ENCODE measurements at places on chromosomes 6 and 20.

- DNase-seq, result no peak
These were observed 907 bp upstream of the HLA-B start for GRCh38 chr6:31357886-31358285.

DNA sequence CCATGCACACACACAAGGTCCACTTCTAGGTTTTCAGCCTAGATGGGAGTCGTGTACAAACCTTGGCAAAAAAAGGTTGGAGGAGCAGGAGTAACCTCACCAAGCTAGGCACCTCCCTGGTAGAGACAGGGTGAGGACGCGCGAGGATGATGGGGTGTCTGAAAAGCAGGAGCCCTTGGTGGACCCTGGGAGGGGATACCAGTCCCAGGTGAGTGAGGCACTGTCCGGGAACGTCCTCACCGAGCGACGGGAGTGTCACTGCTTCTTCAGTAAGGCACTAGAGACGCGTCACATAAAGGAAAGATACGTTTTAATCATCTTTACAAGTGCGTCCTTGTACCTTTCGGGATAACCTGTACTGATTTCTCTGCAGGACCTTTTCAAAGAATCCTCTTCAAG is 29.4 kb upstream of the ZBP1 start:
- no peak for DNase-seq

- DNase-seq, result no peak
These were observed 106.6 kb downstream of the DLL1 start for GRCh38 chr6:170184316-170184715.

DNA sequence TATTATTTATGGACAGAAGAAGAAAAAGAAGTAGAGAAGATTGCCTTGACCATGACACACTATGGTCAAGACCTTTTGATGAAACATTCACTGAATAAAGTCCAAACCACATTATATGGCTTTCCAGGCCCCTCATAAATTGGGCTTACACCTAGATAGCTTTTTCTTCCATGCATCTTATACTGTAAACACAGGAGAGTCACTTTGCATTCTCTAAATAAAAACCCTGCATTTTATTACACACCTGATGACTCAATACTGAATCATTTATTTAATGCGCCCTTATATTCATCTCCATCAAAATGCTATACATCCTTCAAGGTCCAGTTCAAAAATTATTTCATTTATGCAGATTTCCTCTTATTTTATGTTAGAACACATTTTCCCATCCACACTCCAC is 78.0 kb downstream of the COL21A1 start:
- no peak for DNase-seq

GRCh38 chr6:34672657-34673043 is 23.9 kb downstream of the ILRUN start:
- no peak for DNase-seq

- DNase-seq, result no peak
These were observed 118.7 kb downstream of the TOX2 start for GRCh38 chr20:44033344-44033743.

- no peak for DNase-seq
These were observed 138.4 kb upstream of the SPACA1 start for GRCh38 chr6:87908978-87909811.

GRCh38 chr6:153942361-153942760 is 96.7 kb upstream of the OPRM1 start:
- DNase-seq, result no peak

GRCh38 chr6:87731818-87732661 is 30.0 kb upstream of the AKIRIN2 start:
- peak; percentile 21 for DNase-seq

DNA sequence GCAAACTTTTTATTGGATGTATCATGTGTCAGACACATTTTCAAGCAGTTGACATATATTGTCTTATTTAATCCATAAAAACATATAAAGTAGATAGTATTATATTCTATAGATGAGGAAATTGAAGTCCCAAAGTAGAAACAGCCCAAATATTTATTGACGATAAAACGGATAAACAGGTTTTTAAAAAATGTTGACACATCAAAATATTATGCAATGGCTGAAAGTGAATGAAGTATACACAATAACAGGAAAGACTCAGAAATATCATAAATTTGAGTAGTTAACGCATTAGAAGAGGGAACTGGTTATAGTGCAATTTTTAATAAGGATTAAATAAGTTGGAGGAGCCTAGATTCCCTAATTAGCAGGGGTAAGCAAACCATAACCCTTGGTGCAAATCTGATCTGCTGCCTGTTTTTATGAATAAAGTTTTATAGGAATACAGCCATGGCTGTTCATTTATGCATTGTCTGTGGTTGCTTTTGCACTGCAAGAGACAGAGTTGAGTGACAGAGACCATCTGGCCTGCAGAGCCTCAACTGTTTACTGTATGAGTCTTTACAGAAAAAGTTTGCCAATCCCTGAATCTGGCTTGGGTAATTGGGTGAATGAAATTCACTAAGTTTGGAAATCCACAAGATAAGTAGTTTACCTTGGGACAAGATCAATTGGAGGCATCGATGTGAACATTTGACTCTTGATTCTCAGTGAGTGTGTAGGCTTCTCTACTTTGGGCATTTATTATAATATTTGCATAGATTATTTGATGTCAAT is 50.6 kb upstream of the EXOC2 start:
- no peak for DNase-seq

- DNase-seq, result no peak
These were observed 1.1 kb upstream of the SLC44A4 start for GRCh38 chr6:31879901-31880300.

GRCh38 chr6:100620085-100620840 is 155.5 kb upstream of the SIM1 start:
- DNase-seq, result no peak

DNA sequence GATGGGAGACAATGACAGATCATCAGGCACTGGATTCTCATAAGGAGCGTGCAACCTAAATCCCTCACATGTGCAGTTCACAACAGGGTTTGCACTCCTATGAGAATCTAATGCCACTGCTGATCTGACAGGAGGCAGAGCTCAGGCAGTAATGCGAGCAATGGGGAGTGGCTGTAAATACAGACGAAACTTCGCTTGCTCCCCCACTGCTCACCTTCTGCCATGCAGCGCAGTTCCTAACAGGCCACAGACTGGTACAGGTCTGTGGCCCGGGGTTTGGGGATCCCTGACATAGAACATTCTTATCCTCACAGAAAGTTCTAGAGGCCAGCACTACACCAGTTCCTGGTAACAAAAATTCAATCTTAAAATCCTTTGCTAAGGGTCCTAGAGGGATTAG is 23.2 kb downstream of the RRAGD start:
- no peak for DNase-seq

DNA sequence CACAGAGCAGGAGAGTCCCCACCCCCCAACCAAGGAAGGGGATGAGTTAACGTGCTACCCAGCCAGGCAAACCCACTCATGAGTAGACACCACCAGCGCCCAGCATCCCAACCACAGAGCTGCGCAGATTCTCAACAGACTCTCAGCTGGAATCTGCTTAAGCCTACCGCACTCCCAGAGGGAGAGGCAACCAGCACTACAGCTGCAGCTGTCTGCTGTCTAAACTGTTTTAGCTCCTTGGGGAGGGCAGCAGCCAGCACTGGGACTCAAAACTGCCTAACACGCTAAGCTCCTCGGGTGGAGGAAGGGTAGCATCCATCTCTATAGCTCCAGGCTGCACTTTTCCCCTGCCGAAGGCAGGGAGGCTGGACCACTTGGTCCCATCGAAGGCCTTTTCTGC is 539.8 kb downstream of the EPHA7 start:
- DNase-seq, result no peak

DNA sequence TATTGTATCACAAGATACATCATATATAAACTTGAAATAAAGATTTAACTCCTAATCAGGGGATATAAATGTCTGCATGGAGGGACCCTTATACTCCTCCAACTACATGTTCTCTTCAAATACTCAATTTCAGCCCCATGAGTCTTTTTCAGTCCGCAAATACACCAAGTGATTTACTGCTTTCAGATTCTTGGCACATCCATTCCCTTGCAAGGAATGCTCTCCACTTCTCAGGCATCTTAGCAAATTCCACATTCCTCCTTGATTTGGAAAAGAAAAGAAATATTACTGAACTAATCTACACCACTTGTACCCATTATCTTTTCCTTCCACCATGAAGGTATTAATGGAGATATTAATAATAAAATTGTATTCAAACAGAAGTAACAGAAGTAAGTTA is 999.4 kb upstream of the GJE1 start:
- DNase-seq, result no peak

- DNase-seq, result no peak
These were observed 32.1 kb downstream of the TGM2 start for GRCh38 chr20:38132910-38133501.

DNA sequence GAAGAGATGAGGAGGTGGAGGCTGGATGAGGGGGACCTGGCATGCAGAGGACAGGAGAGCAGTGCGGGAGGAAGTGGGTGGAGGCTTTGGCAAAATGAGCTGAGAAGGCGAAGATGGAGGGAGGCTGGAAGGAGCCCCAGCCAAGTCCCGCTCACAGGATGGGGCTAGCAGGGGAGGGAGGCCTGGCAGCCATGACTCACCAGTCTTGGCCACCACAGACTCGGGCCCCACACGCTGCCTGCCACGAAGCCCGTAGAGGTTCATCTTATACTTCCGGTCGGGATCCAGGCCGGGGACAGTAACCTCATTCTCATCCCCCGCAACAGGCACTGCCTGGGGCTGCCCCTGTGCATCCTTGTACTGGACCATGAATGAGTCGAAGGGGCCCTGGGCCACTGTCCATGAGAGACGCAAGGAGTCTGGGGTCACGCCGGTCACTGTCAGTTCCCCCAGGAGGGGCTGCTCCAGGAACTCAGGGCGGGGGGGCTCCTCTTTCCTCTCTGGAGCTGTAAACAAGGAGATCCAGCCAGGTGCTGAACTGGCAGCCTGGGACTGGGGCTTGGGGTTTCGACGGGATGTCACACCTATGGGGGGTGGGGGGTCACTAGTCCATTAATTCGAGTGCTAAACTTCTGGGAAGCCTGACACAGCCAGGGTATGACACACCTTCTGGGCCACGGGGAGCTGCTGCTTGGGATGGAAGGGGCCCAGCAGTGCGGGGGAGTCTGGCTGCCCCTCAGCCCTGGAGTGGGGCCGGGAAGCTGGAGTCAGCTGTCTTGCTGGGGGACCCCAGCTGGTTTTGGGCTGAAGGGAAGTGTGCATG is 27.8 kb downstream of the TNXB start:
- DNase-seq, result no peak

- DNase-seq, result no peak
These were observed 6.1 kb downstream of the PRDM1 start for GRCh38 chr6:106092279-106092678.

GRCh38 chr6:108969776-108970175 is 121.6 kb downstream of the ARMC2 start:
- DNase-seq, result no peak

All from NCI-H2081 treated with DMSO at 0.1 percent for 48 hours (cell line).